ENCODE measurements at places on chromosomes 1 and 21.

DNA sequence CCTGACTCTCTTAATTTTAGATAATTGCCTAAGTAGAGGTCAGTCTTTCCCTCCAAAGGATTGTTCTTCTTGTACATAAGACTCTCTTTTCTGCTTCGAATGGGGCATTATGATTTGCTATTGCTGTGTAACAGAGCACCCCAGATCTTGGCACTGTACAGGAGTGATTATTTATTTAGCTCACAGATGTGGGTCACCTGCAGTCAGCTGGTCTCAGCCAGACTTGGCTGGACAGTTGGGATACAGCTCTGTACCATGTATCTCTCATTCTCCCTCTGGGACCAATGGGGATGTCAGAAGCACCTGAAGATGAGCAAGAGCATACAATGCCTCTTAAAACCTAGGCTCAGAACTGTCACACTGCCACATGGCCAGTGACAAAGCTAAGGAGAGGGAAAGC is 23.4 kb upstream of the KCND3 start:
- DNase-seq: no peak

DNA sequence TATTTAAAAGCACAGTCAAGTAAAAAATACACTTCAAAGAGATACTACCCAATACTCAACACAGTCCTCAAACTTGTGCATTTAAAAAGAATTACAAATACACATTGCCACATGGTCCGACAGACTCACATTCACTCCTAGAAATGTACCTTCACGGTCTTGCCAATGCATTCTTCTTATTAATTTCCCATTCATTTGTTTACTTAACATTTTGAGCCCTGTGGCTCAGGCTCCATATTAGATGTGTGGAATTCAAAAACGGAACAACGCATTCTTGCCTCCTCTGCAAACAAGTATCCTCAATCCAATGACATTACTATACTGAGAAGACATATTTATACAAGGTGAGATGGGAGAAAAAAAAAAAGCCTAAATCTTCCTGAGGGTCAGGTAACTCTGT is 2.5 kb upstream of the DUSP23 start:
- no peak for DNase-seq

GRCh38 chr1:13732971-13733667 is 33.1 kb downstream of the PRDM2 start:
- no peak for DNase-seq

DNA sequence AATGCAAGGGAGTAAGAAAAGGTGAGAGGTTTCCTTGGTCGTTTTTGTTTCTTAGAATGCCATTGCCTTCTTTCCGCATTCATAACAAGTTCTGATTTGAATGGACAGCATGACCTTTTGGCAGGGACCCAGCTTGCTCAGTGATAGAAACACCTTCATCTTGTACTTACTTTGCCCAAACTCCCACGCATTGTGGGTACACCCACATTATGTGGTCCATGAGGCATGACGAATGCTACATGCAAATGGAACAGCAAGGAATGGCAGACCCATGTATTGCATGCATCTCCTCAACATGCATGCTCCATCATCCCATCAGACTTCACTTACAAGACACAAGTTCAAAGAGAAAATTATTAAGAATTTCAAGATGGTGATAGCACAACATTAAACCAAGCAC is 102.8 kb downstream of the CDC7 start:
- DNase-seq: no peak

DNA sequence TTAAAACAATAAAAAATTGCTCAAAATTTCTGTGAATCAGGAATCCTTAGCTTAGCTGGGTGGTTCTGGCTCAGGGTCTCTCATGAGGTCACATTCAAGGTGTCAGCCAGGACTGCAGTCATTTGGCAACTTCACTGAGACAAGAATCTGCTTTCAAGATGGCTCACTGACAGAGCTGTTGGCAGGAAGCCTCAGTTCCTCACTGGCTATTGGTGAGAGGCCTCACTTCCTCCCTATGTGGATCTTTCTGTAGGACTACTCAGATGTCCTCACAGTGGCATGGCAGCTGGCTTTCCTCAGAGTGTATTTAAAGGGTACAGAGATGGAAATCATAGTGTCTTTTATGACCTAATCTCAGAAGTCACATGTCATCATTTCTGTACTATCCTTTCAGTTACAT is 785.7 kb downstream of the ADGRL2 start:
- no peak for DNase-seq

GRCh38 chr1:4482526-4482925 is 171.9 kb upstream of the AJAP1 start:
- no peak for DNase-seq

DNA sequence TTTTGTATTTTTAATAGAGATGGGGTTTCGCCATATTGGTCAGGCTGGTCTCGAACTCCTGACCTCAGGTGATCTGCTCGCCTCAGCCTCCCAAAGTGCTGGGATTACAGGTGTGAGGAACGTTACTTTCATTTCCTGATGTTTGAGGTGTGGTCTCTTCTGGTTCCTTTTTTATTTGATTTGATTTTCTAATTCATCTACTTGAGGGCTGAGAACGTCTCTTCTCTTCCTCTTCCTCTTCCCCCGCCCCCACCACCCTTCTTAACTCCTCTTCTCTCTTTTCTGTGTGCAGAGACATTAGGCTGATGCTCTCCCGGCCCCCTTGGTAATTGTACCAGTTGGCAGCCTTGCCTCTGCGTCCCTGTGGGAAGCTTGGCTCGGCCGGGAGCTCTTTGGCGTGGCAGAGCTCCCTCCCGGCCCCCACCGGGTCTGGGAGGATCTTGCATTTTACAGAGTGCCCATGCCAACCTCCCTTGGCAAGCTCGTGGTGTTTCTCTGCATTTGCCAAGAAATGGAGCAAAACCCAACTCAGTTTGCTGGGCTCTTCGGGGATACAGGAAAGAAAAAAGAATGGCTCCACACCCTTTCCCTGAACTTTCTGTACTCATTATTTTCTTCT is 19.9 kb downstream of the CRYAA start:
- no peak for DNase-seq

DNA sequence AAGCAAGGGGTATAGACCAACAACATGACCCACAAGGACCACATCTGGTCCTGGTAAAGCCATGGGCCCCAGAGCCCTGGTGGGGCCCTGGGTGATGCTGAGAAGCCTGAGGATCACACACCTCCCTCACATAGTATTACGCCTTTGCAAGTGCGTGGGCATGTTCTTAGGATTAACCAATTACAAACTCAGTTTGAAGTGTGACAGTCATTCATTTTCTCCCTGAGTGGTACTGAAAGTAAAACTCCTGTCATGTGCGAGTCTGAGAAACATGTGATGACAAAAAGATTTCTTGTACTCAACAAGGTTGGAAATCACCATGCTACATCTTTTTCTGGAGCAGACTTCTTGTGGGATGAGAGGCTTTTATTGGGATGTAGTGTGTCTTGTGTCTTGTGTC is 315.3 kb upstream of the DUSP10 start:
- DNase-seq: no peak

GRCh38 chr1:109523706-109524105 is 14.2 kb upstream of the AMIGO1 start:
- no peak for DNase-seq

- no peak for DNase-seq
Observed at GRCh38 chr1:200386416-200386815, 23.4 kb downstream of the ZNF281 start.

- DNase-seq: no peak
Observed at GRCh38 chr1:219374636-219375035, 201.0 kb downstream of the LYPLAL1 start.

DNA sequence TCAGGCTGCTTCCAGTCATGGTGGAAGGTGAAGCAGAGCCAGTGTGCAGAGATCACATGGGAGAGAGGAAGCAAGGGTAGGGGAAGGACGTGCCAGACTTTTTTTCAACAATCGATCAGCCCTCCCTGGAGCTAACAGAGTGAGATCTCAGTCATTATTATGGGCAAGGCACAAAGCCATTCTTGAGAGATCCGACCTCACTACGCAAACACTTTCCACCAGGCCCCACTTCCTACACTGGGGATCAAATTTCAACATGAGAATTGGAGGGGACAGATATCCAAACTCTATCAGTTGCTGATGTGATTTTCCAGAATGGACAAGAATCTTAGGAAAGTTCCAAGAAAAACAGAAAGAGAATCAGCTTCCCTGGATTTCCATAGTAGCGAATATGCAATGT is 60.5 kb downstream of the BACE2 start:
- DNase-seq: no peak

DNA sequence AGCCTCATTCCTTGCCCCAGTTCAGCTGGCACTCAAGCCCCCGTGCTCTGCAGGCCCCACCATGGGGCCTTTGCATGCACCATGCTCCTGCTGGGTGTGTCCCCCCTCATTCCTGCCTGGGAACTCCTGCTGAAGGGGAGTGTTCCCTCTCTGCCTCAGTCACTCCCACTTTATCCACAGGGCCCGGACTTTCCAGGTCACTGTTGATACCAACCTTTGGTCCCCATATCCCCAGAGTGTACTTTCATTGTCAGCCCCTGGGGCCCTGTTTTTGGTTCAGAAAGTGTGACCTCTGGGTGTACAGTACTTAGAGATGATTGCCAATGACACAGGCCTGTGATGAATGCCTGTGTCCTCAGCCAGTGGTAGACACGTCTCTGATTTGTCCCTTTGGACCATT is 2.9 kb downstream of the TTC22 start:
- DNase-seq: no peak

GRCh38 chr1:224591326-224591725 is 24.8 kb upstream of the CNIH3 start:
- no peak for DNase-seq

DNA sequence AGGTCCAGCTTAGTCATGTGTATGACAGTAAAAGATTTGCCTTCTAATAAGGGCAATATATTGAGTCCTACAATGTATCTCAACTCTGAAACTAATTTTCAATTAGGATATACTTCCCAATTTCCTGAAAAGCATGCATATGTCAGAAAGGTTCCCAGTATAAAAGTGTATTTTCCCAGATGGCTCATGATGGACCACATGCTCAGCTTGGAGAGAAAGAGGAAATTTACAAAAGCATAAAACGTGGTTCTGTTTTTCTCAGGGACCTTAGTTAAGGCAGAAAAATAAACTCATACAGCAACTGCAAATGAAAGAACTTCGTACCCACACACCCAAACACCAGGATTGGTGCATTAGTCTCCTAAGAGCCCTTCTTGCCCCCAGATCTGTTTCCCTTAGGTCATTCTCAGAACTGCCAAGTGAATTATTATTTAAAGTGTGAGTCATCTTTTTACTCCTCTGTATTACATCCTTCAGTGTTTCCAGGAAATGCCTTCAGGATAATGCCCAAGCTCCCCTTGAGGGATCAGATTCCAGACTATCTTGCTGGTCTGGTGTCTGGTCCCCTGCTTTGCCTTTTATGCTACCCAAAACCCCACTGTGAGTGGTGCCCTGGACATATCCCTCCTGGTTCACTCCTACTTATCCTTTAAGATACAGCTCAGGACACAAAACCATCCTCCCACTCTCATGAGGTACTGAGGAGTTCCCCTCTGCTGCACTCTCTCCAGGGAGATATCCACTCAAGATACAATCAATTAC is 57.4 kb downstream of the SSX2IP start:
- no peak for DNase-seq

DNA sequence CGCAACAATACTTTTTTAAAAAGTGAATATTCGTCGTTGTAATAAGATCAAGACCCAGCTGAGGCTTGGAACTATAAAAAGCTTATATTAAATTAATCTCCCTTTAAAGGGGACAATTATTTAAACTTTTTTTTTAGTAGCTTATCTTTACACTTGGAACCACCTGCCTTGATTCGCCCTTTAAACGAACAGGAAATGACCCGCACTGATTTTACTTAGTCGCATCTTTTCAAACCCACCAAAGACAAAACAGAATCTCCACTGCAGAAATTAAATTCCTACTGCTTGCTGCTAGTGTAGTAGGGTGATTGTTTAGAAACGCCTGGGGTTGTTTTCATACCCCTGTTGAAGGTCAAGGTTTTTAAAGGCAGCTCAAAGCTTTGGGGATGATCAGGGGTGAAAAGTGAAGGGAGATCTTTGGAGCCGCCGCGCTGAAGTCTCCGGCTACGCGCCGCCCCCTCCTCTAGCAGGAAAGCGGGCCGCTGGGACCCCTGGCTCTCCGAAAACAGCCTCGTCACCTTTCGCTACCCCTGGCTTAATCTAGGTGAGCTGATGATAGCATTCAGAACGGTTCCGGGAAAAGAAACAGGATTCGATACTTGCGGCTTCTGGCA is 163.4 kb downstream of the RUNX1 start:
- DNase-seq: no peak

DNA sequence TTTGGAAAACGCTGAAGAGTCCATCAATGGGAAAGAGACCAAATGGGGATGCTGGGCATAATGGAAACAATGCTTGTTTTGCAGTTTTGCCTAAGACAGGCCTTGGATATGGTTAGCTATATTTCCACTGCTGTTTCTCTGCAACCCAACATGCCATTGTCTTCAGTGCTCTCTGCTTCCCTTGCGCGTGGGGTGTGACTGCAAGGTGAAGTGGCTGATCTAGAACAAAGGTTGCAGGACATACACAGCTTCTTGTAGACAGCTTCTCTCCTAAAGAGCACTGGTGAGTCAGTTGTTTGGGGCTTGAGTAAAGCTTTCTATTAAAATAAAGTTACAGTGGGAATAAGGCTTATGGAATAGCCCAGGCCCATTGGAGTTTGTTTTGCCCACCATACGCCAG is 33.0 kb downstream of the RUNX1 start:
- DNase-seq: no peak

DNA sequence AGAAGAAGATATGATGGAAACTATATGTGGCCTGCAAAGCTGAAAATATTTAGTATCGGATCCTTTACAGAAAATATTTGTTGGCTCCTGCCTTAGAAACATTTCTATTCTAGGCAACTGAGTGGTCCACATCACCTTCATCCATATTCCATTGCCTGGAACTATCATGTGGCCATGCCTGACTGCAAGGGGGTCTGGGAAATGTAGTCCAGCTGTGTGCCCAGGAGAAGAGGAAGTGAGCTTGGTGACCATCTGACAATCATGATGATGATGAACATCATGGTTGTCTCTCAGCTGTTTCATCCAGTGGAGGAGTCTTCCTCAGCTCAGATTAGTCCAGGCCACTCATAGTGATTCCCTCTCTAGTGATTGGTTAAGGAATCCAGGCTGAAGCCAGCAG is 61.8 kb upstream of the IFNLR1 start:
- no peak for DNase-seq

DNA sequence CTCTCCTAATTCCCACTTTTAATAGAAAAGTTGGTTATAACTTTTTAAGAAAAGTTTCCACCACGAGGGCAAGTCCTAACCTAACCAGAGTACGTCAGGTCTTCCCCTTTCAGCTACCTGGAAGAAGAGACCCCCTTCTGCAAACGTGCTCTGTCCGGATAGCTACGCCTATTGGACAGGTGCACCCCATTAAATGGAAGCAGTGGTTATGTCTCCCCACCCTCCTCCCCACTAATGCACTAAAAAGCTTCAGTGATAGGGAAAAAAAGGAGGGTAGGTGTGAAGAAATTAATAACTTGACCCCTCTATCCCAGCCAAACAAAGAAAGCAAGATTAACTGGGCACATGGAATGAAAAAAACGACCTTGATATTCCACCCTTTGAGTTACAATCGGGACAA is 7.7 kb downstream of the GLUL start:
- no peak for DNase-seq

Measured in HFF-Myc (cell line).